Fibroblast of skin of right quadriceps (primary cell): ENCODE measurements at places on chromosomes 2 and 18.
A peak's percentile ranks its signal among the peaks of the same experiment; 100 is the strongest.

DNA sequence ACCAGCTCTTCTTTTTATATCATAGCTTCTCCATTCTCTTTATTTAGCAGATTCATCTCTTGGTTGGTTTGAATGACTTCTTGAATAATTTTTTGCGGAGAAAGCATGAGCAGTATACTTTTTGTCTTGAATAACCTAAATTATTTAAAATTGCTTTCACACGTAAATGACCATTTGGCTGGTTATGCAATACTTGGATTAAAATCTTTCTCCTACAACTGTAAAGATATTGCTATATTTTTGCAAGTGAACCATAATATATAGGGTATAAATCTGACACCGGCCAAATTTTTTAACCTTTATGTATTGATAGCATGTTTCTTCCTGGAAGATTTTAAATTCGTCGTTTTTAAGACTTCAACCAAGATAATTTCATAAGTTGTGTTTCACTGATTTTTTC, 6.2 kb upstream of the ZSWIM2 start:
- no peak for DNase-seq

GRCh38 chr2:186530314-186530713, 44.3 kb downstream of the ZC3H15 start:
- no peak for DNase-seq

DNA sequence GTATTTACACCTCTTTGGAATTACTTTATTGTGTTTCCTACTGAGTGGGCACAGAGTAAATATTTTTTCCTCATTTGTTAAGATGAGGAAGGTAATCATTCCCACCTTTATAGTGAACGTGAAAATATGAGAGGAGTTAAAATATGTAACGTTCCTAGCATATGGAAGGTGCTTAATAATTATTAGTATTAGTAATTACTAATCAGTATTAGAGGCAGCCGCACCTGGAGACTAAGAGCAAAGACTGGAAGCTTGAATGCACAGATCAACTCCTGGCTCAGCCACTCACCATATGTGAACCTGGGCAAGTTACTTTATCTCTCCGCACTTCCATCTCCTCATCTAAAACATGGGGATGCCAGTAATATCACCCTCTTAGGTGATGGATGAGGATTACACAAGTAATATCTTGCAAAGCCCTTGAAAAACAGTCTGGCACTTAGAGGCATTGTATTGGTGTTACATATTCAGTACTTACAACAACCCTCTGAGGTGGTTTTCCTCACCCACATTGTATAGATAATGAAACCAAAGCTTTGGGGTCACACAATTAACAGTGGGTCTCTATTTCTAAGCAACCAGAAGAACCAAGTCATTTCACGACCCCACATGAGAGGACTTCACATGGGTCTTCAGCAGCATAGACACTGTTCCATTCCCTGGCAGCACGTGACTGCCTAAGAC, 100.3 kb upstream of the KCTD1 start:
- DNase-seq: no peak

DNA sequence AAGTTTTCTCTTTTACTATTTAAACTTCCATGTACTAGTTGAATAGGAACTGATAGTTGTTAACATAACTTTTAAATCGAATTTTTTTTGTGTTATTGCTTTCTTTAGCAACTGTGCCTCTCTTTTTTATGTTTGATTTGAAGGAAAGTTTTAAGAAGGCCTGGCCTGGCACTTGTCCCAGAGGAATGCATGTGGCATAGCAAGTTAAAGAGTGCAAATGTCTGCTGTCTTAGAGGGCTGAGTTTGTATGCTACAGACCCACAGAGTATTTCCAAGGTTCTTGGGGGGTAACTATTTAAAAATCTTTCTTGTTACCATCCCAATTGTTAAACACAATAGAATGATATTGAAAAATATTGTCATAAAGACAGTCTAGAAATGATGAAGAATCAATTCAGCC, 47.0 kb downstream of the MTCL1 start:
- peak; percentile 41 for DNase-seq

GRCh38 chr2:70966681-70967080, 11.7 kb upstream of the ANKRD53 start:
- DNase-seq: no peak

DNA sequence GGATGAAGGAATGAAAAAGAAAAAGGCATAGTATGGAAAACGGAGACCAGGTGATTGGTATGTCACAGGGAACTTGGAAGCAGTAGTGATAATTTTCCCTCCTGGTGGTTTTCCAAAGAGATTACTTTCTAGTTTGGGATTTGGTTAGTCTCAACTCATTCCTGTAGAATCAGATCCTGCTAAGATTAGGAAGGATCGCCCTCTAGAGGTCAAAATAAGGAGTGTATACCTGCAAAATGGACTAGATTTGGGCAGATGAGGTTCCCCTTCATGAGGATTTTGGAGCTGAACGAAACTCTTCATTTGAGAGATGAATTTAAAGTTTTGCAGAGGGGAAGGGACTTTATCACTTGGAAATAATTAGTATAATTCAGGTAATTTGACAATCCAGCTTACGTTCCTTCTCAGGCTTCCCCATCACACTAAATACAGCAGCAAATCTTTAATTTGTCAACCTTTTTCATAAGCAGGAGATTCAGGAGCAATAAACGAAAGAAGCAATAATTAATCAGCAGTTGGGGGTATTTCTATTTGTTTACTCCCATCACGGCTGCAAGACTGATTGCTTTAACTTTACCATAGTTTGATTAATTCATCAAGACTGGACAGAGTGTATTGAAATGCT, 65.2 kb downstream of the CCDC195 start:
- DNase-seq: peak; percentile 46

DNA sequence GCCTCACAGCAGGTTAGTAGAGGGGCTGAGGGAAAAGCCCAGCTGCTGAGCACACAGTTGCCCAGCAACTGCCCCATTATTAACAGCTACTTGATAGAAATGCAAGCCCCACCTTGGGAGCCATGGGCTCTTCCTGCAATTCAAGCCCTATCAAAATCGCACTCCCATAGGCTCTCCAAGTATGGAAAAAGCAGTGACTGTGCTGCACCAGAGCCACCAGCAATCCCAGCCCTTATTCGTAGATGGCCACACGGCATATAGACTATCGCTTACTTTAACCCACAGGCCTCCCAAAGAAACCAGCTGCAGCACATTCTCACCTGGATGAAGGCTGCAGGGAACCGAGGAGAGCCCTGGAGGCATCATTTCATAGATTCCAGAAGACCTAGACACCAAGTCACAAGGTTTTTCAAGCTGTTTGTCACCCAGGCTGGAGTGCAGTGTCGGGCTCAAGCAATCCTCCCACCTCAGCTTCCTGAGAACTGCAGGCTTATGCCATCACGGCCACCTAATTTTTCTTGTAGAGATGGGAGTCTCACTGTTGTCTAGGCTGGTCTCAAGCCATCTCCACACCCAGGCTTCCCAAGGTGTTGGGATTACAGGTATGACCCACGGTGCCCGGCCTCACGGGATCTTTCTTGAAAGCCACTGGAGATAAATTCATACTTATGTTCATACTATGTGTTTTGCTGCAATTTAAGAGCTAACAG, 11.3 kb downstream of the NCL start:
- DNase-seq: peak; percentile 7

GRCh38 chr2:33034784-33035183, 88.0 kb downstream of the LTBP1 start:
- DNase-seq: peak; percentile 60

GRCh38 chr2:79723830-79724229, 211.0 kb downstream of the CTNNA2 start:
- peak; percentile 94 for DNase-seq

- DNase-seq: peak; percentile 57
Measured at GRCh38 chr2:5937851-5938565, 245.8 kb downstream of the SOX11 start.

- DNase-seq: no peak
Measured at GRCh38 chr2:129884221-129884786, 95.2 kb upstream of the RAB6C start.

DNA sequence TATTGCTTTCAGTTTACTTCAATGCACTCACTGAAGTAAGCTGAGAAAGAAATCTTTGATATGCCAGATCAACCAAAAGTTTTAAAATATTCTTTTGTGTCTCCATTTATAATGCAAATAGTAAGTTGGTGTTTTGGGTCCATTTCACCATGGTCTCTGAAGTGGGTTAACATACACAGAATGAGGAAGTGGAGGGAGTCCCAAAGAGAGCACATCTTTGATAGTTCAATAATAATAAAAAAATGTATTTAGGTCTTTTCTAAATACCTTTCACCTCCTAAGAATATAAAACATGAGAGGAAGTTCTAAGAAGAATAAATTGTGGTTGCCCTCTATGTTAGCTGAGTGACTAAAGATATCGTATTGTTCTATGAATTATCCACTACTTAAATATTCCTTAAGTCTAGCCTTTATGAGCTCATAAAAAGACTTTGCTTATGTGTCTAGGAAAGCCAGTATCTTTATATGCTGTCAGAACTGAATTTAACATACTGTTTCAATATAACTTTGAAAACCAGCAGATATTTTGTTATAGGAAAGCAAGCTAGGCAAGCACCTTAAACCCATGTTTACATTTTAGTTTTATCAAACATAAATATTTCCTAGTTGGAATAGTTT, 148.7 kb upstream of the ZEB2 start:
- DNase-seq: no peak

- DNase-seq: no peak
Measured at GRCh38 chr2:70412294-70413070, 110.6 kb upstream of the FAM136A start.

- DNase-seq: no peak
Measured at GRCh38 chr2:43276962-43277391, 50.6 kb upstream of the ZFP36L2 start.

GRCh38 chr2:16115881-16116830, 175.8 kb downstream of the MYCN start:
- DNase-seq: no peak

- DNase-seq: no peak
Measured at GRCh38 chr18:13566941-13567746, 159.2 kb downstream of the FAM210A start.

DNA sequence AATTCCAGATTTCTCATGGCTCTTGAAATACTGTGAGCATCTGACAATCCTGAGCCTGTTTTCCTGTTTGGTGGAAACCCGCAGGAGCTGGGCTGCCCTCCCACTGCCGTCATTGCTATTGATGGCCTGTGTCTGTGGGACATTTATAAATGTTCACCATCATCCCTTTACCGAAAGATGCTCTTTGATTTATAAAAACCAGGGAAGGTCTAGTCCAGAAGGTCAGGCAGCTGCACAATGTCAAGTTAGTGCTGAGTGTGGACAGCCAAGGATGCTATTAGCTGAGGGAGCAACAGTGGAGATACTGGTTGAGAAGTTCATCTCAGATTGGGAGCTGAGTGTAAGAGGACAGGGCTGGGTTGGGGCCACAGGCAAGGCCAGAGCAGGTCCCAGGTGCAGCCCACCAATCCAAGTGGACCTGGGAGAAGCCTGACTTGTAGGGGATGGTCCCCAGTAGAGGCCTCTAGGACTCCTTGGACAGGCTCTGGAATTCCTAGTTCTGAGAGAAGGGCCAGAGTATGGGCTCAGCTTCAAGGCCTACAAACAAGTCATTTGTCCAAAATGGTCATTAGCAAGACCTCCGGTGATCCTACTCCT, 55.1 kb downstream of the COPS8 start:
- DNase-seq: no peak

GRCh38 chr2:8704906-8705305, 23.1 kb downstream of the ID2 start:
- DNase-seq: peak; percentile 39

DNA sequence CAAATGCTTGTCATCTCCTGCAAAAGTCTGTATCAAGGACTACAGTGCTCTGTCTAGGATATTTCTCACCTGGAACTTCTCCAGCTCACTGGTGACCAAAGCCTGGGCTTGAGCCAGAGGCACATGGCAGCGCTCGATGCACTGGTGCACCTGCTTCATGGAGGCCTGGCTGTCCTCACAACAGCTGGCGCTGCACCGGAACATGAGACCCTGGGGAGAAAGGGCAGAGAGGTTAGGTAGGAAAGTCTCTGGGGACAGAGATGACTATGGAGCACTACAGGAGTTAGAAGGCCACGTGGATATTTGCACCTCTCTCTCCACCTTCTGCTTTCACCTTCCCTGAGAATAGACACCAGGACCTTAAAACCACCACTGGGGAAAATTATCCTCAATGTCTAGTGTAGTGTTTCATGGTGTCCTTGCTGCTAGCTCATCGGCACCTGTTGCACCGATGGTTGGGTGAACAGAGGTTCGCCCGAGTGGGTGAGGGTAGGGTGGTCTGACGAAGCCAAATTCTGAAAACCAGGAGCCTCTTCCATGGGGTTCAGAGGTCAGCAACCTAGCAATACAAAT, 1.0 kb downstream of the FAM136A start:
- DNase-seq: no peak

DNA sequence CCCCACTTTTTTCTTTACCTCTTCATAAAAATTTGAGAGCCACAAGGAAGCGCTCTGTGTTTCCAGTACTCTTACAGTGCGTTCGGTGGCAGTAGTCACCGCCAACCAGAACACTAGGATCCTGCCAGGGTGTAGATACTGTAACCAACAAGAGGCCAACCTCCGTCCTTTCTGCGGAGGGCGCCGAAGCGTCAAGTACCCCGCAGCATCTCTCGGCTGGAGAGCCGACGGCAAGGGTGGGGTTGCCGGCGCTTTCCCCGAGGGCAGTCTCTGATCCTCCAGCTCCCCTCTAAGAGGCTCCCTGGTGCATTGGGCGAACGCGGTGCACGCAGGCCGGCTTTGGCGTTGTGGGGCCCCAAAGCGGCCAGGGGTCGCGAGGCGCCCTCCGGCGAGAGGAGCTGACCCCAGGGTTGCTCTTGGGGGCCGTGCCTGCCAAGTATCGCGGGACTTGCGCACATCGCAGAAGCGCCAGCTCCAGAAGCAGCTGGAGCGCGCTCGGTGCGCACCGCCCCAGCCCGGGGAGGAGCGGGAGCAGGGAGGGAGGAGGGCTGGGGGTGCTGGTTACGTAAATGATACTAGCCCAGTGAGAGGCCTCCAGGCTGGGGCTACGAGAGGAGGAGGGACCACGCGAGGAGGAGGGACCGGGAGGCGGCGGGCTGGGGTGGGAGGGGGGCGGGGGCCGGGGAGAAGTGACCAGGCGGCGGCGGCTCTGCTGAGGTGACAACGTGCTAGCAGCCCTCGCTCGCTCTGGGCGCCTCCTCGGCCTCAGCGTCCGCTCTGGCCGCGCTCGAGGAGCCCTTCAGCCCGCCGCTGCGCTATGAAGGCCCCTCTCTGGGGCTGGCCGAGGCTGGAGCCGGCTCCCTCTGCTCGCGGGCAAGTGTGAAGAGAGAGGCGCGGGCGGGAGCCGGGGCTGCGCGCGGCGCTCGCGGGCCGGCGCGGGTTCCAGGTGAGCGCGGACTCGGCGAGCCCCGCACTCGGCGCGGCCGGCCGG, at the start of gene GALNT13:
Gene GALNT13, plus strand, starts transcription at position 692 of the 991 bp plus-strand sequence.
- peak; percentile 43 for DNase-seq

- DNase-seq: peak; percentile 11
Measured at GRCh38 chr2:211085056-211085680, 528.8 kb downstream of the CPS1 start.

DNA sequence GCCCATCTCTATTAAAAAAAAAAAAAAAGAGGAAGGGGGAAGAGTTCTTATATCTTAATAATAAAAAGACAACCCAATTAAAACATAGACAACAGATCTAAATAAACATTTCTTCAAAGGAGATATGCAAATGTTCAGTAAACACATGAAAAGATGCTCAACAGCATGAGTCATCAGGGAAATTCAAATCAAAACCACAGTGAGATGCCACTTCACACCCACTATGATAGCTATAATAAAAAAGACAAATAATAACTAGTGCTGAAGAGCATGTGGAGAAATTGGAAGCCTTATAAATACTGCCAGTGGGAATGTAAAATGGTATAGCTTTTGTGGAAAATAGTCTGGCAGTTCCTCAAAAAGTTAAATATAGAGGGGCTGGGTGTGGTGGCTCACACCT, 61.5 kb upstream of the CYP20A1 start:
- peak; percentile 21 for DNase-seq
